Activated CD4-positive, CD25-positive, alpha-beta regulatory T cell treated with anti-CD3 and anti-CD28 coated beads, Interleukin-2, amount 50 U/mL, for 72 hours (primary cell): ENCODE measurements at places on chromosomes 7 and 10.

DNA sequence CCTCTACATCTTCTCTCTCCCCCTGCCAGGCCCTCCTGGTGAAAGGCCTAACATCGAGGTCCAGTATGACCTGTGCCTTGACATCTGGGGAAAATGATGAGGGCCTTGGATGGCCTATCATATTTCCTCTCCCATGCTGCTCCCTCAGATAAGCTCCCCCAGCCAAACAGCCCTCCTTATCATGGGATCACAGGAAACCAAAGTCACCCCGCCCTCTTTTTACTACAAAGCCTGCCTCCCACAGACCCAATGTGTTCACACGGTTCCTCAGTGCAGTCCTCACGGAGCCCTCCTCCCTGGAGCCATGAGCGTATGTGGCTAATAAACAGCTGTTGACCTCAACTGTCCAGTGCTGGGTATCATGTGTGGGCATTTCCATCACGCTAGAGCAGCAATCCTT lies 32.0 kb downstream of the C10orf90 start:
- no peak for DNase-seq

DNA sequence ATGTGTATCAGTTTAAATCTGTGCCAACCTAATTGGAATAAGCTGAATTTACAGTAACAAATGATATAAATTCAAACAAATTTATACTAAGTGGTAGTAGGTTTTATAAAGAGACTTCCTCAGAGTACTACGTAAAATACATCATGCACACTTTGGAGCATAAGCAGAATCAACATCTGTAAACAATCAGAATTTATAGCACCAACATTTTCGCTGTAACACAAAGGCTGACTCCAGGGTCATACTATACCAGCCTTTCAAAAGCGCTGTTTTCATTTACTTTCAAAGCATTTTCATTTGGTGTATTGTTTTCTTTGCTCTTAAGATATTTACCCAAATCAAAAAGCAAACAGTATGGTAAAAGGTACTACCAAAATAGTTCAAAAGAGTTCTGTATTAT lies 29.3 kb upstream of the TMEM168 start:
- DNase-seq: no peak

DNA sequence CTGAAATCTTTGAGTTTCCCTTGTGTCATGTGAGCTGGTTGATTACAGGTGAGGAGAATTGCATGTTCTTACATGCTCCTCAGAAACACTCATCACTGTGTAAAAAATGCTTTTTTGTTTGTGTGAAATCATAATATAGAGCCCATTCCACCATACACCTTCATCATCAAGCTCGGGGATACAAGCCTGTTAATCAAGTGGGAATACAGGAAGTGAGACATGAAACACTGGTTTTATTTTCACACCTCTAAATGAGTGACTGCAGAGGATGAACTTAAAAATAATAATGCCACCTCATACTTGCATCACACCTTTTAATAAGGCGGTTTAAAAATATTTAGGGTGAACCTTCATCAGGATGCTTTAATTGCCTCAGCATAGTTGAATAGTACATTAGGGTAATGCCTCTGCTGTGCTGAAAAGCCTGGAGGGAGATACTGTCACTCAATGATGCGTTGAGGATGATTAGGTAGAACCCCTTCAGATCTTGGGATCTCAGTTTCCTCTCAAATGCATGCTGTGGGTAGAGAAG lies 164.6 kb downstream of the AUTS2 start:
- DNase-seq: no peak

- DNase-seq: no peak
Observed at GRCh38 chr10:59864141-59864962, 42.0 kb downstream of the CCDC6 start.

GRCh38 chr10:60144099-60144498 lies 237.7 kb upstream of the CCDC6 start:
- DNase-seq: no peak

DNA sequence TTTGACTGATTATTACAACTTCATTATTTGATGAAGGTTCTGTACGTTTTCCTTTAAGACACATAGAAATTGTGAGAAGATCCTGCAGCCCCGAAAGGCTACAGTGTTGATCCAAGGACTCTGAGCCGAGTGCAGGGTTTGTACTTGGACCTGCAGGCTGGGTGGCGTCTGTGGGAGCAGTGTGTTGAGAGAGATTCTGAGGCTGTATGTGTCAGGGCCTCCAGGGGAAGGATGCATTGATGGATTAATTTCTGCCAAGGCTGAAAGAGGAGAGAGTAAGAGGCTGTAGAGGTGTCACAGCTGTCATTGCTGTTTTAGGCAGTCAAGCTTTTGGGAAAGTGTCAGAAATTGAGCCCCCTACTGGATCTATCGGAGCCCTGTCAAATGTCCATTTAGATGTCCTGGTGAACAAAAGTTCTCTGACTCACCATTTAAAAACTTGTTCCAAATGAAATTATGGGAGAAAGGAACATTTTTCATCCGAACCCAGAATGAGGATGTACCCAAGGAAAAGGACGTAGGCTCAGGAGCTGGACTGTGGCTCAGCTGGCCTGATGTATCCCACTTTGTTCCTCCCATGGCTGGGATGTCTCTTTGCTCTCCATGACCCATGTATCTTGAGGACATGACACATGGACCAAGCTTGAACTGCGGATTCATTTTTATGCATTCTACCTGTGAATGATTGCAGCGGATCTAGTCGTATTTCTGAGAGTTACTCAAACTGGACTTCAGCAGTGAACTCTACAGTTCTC lies 102.2 kb downstream of the TCF7L2 start:
- DNase-seq: no peak

- no peak for DNase-seq
Observed at GRCh38 chr7:44646176-44646920, 39.9 kb downstream of the OGDH start.

GRCh38 chr7:136342251-136342650 lies 365.1 kb upstream of the MTPN start:
- DNase-seq: no peak

GRCh38 chr10:104103956-104104355 lies 18.0 kb upstream of the SFR1 start:
- DNase-seq: no peak

GRCh38 chr10:124524991-124525653 lies 63.5 kb downstream of the LHPP start:
- no peak for DNase-seq

- no peak for DNase-seq
Observed at GRCh38 chr7:10579561-10579960, 394.1 kb upstream of the PHF14 start.

DNA sequence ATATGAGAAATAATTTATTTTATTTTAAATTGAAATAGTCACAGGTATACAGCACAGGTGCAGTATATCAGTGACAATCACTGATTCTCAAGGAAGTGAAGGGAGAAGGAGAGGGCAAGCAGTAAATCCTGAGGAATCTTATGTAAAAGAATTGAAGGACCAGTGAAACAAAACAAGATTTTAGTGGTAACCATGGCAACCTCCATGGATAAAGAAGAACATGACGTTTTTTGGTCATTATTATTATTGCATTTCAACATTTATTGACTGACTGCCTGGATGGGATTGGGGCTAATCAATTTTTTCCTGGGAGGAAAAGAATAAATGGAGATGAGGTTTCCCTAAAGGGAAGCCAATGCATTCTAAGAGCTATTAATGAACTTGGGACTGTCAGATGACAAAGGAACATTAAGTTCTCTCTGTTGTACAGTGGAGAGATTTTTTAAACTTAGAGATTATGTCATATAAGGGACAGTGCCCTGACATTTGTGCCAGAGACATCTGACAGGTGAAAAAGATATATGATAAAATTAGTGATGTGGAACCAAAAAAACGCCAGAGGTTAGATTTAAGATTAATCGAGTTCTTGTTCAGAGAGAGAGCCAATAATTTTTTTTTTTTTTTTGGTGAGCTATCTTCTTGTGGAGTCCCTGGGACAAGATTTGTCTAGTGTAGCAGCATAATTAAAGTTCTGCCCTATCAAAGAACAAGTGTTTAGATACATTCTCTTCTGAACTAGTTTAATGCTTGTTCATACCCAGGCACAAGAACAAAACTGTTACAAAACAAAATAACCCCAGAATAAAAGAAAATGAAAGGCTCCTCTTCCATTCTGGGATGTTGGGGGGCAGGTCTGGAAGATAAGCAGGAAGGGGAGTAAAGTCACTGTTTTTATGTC lies 279.9 kb downstream of the CSTF2T start:
- no peak for DNase-seq

DNA sequence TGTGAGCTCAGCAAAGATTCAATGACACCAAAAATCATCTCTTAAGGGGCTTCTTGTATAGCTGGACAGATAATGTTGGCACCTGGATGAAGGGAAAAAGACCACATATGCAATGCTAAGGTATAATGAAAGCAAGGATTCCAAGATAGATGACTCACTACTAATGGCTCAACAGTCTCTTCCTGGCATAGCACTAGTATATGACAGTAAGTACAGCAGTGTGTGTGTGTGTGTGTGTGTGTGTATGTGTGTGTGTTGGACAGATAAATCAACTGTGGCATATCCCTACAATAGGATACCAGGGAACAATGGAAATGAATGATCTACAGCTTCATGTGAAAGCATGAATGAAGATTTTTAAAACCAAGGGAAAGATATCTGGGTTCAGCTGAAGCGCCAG lies 257.1 kb downstream of the SFMBT2 start:
- DNase-seq: no peak

GRCh38 chr10:49134327-49134726 lies 506 bp upstream of the FAM170B start:
- DNase-seq: no peak

GRCh38 chr10:76020630-76021029 lies 589.2 kb downstream of the LRMDA start:
- no peak for DNase-seq

DNA sequence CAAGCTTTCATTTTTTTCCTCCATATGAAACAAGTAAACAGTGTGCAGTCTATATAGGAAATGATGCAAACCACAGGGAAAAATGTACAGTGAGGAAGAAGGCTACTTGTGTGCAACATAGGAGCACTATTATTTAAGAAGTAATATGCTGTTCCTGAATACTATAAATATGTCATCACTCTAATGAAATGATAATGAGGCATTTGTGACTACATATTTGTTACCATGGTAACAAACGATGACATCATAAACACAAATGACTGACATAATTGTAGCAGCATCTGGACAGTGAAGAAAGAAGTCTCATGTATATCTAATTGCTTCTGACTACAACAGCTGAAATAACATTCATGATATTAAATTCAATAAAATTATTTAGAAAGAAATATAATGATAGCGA lies 164.8 kb downstream of the C7orf25 start:
- no peak for DNase-seq

- no peak for DNase-seq
Observed at GRCh38 chr7:72805526-72806494, 22.2 kb downstream of the TYW1B start.

DNA sequence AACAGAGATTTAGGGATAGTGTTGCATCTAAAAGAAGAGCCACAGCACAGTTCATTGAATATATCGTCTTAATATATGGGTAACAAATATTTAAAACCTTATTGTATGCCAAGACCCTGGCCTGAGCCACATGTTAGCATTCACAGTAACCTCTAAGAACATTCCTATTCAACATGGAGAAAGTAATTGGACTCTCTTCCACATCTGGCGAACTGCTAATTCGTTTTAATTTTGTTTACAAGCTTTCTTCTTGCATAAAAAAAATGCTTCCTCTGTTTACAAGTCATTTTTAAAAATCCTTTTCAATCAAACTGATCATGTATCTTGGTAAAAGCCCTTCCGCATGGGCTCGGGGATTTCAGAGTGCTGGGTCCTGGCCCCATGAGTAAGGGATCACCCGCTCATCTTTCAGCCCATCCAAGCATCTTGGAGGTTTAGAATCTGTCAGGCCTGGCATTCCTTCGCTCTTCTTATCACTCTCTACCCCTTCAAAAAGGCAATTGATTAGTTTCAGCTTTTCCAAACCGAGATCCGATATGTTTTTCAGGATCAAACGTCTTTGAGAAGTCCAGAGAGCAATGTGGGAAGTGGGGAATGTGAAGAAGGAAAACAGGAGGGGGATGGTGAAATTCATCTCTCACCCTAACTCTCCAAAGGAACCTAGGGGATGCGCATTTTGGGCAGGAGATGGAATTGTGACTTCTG lies 7.3 kb downstream of the TWIST1 start:
- no peak for DNase-seq

GRCh38 chr10:52659085-52659484 lies 113.5 kb downstream of the MBL2 start:
- no peak for DNase-seq

DNA sequence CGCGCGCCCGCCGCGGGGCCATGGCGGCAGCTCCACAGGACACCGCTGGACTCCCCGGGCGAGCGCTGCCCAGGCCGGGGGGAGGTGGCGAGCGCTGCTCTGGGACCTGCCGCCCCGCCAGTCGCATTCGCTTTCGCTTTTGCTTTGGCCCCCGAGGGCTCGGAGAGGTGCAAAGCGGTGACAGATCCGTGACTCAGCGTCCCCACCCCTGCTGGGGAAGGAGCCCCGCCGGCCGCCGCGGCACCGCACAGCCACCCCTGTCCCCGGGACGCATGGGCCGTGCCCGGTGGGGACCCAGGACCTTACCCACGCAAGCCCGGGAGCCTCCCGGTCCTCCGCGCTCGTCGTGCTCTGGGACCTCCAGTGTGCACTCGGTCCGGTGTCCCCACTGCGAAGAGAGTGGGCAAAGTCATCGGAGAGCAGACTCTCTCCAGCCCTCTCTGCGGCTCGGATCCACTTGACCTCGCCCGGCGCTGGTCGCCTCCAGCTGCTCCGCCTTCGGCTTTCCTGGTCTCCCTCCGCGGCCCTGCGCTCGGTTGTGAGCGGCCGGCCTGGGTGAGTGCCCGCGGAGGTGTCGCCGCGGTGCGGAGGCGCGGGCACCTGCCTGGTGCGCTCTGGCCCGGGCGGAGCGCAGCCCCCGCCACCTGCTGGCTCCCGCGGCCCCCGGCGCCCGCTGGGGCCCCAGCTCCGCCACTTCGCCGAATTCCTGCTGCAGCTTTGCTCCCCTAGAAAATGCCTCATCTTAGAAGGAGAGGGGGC lies at the start of gene IL15RA:
IL15RA (minus strand) TSS at position 73 of the 759 bp plus-strand sequence; CDS start at position 22, 51 bp downstream.
- peak; percentile 84 for DNase-seq

DNA sequence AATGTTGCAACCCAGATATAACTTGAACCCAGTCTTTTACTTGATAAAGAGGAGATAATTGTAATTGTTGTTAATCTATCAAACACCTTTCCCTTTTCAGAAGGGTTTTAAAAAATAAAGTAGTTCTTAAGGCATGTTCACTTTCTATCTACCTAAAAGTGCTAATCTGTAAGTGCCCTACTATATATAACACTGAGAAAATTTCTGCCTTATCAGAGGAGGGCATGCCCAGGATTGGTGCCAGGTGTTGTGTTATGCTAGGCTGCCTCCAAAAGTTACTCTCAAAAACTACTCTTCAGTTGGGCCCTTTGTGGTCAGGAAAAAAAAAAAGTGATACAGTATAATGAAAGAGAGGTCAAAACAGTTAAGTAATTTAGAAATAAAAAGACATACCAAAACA lies 36.3 kb downstream of the SMNDC1 start:
- no peak for DNase-seq

DNA sequence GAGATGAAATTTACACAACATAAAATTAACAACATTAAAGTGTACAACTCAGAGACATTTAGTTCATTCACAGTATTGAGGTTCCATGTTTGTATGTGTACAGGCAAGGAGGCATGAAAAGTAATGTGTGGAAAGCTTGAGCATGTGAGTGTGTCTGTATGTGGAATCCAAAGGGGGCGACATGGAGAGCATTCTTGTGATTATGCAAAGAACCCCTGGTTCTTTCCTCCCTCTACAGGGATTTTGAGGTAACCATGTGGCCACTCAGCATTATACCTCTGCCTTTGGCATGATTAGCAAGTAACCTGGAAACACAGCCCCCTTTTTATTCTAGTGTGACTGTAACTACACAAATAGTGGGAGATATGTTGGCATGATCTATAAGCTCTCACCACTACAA lies 21.0 kb downstream of the OR2F1 start:
- no peak for DNase-seq
